ENCODE measurements at places on chromosomes 2 and 18.

- no peak for ATAC-seq
Observed at GRCh38 chr18:24013051-24013450, 1.5 kb upstream of the TTC39C start.

DNA sequence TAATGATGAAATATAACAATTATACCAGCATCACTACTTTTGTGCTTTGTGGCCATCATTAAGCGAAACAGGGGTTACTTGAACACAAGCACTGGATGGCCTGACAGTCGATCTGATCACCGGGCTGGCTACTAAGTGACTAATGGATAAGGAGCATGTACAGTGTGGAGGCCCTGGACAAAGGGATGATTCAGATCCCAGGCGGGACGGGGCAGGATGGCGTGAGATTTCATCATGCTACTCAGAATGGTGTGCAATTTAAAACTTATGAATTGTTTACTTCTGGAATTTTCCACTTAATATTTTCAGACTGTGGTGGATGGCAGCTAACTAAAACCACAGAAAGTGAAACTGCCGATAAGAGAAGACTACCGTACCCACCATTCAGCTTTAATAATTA is 7.0 kb upstream of the CLIP4 start:
- ATAC-seq, result peak; percentile 93

GRCh38 chr18:9878783-9879242 is 7.0 kb upstream of the TXNDC2 start:
- no peak for ATAC-seq

- ATAC-seq, result no peak
Observed at GRCh38 chr2:160742667-160743066, 249.1 kb upstream of the RBMS1 start.

- ATAC-seq, result no peak
Observed at GRCh38 chr18:58544616-58545337, 84.1 kb downstream of the ALPK2 start.

- no peak for ATAC-seq
Observed at GRCh38 chr18:59172664-59173249, 33.1 kb downstream of the SEC11C start.

DNA sequence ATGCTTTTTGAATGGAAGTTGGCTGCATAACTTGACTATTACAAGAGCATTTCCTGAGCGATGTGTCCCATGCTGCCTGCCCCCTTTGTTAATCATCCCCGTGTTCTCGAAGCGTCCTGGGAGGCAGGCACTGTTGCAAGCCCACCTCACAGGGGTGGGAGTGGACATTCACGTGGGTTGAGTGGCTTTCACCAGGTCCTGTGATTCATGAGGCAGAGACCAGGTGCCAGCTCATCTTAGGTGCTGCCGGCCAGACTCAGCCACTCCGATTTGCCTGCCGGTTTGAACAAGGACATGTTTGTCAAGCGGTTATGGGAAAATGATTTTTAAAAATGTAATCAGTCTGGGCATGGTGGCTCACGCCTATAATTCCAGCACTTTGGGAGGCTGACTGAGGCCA is 112.5 kb downstream of the ZNF532 start:
- no peak for ATAC-seq

- peak; percentile 69 for ATAC-seq
Observed at GRCh38 chr2:162243294-162243693, at the start of gene FAP. TSS of gene FAP (minus strand) at chr2:162243445. CDS start at chr2:162243327, 118 bp downstream.

DNA sequence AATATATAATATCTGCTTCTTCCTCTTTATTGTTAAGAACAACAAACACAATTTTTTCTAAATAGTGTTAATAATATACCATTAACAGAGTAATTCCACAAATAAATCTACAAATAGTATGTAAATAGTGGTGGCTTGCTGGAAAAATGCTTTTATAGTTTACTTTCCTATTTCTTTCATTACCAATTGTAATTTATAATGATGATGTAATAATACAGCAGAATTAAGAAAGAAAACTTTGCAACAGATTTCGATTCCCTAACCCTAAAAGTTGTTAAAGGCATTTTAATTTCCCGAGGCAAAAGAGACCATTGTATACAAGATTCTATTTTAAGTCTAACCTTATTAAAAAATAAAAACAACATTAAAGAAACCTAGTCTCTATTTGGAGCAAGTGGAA is 307.9 kb downstream of the CCDC178 start:
- ATAC-seq, result no peak

- peak; percentile 37 for ATAC-seq
Observed at GRCh38 chr2:1613731-1614354, 130.5 kb downstream of the PXDN start.

GRCh38 chr2:39033980-39034379 is 86.9 kb downstream of the SOS1 start:
- ATAC-seq, result no peak

- no peak for ATAC-seq
Observed at GRCh38 chr2:73253901-73254300, 19.8 kb downstream of the CCT7 start.

GRCh38 chr2:201233192-201233811 is 27.0 kb upstream of the CASP8 start:
- no peak for ATAC-seq

DNA sequence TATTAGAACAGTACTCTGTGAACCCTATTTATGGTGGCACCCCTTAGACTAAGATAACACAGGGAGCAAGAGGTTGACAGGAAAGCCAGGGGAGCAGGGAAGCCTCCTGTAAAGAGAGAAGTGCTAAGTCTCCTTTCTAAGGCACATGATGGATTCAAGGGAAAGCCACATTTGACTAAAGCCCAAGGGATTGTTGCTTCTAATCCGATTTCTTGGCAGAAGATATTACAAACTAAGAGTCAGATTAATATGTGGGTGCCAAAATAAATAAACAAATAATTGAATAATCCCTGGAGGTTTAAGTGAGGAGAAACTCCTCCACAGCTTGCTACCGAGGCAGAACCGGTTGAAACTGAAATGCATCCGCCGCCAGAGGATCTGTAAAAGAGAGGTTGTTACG is 333.2 kb downstream of the SOX11 start:
- no peak for ATAC-seq

DNA sequence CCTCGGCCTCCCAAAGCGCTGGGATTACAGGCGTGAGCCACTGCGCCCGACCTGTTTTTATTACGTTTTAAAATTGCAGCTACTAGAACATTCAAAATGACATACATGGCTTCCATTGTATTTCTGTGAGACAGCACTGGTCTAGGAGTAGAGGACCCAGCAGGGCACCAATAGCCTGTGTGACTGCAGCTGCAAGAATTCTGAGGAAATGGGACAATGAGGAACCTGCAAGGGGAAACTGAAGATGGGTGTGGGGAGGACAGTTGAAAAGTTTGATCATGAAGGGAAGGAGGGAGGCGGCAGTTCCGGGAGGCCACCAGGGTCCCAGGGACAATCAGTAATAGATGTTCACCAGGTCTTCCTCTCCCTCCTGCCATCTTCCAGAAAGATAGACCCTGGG is 13.9 kb upstream of the DNPEP start:
- no peak for ATAC-seq

GRCh38 chr2:134790487-134790886 is 47.9 kb upstream of the ACMSD start:
- no peak for ATAC-seq

- ATAC-seq, result no peak
Observed at GRCh38 chr18:67961701-67962440, 445.4 kb upstream of the DSEL start.

DNA sequence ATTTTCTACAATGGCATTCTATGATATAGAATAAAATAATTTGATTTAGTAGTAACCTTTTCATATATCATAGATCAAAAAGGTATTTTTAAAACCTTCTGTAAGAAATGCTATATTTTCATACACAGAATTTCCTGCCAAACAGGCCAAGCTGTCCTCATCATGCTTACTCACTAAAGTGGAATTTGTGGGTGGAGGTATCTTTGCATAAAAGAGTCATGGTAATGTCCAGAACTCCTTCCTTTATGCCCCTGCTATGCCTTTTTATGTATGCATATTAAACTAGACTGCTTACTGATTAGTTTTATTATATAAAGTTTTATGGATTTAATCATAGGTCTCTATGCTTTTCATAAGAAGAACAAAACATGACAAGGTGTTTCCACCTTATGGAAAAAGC is 27.5 kb upstream of the MARCHF7 start:
- ATAC-seq, result no peak

- no peak for ATAC-seq
Observed at GRCh38 chr18:49853436-49853835, 40.1 kb upstream of the ACAA2 start.

- no peak for ATAC-seq
Observed at GRCh38 chr18:3319399-3319798, 57.5 kb downstream of the MYL12B start.

- no peak for ATAC-seq
Observed at GRCh38 chr2:147718831-147719230, 126.0 kb upstream of the ACVR2A start.

DNA sequence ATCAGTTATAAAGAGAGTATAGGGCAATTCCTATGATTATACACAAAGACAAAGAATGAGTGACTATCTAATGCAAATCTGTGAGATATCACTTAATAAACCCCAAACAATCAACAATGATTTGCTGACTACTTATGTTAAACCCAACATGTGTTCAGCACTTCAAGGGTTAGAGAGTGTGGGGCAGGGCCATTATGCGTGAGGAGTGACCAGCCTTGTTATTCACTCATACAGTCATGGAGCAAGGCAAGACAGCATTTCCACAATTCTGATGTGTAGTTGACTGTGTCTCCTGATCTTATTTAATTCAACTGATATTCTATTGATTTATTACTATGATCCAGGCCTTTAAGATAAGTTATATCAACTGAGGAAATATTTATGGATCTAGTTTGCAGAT is 251.7 kb downstream of the CYRIA start:
- ATAC-seq, result no peak

Data from SK-N-SH treated with all-trans-retinoic acid at 6 μM for 48 hours (cell line).